ENCODE measurements at places on chromosomes 12 and 14. TPM values are rescaled to one million over a fixed set of nuclear protein-coding genes. Genes with fewer than 3 reads are reported as not detected.

DNA sequence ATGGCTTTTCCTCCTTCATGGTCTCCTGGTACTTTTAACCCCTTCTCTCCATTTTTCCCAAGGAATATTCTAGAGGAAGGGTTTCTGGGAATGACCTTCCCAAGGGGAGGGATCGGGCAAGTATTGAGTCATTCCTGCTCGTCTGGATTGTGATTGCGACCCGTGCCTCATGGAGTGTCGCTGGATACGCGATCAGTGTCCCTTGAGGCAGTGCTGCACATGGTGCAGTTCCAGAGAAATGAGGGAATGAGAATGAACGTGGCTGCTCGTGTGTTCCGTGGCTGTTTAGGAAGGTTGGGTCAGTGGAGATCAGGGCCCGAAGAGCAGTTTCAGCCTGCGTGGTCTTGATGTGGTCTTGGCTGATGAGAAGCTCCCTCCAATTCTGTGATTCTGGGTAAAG, 234.4 kb downstream of the CACNA1C start:
- no peak for DNase-seq

- DNase-seq: no peak
Observed at GRCh38 chr12:67539946-67540345, 108.6 kb upstream of the DYRK2 start.

GRCh38 chr14:50086321-50086711, 30.1 kb downstream of the VCPKMT start:
- no peak for DNase-seq

DNA sequence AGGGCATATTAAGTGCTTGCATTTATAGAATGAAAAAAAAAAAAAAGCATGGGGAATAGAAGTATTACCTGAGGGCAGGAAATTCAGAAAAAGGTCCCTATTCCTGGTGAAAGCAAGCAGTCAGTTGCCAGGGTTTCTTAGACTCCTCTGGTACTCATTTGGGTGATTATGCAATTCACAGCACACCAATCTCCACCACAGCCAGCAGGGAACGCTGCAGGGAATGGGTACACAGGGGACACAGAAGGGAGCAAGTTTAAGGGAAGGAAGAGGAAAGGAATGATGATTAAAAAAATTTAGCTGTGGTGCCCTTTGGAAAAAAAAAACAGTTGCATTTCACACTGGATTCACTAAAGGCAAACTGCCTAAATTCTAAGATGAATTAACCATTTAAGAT, 14.2 kb downstream of the BLTP3B start:
- DNase-seq: peak; percentile 9

DNA sequence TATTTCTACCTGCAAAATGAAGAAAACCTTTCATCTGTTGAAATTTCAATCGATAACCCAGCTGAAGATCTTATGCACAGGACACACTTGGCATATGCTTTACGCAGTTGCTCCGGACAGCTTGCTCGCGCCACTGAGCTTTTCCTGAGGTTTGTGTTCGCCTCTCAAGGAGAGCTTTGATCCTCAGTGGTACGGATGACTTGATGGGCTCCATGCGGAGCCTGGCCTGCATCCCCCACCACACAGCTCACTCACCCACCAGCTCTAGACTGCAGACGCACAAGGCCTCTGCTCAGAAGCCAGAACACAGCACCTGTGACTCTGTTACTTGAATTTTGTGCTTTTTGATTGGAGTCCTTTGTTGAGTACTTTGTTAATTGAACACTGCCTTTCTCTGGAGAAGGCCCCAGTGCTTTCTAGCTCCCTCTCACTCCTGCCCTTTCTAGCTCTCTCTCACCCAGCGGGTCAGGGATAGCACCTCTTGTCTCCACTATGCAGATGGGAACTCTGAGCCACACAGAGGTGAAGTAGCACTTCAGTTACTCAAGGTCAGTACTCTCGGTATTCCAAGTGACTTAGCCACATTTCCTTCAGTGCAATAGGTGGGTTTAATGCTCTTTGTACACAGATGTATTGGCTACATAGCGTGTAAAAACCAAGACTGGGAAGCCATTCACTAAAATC, 52.1 kb downstream of the TBC1D30 start:
- DNase-seq: no peak

GRCh38 chr14:53929871-53930715, 26.5 kb downstream of the BMP4 start:
- DNase-seq: peak; percentile 63

- DNase-seq: peak; percentile 18
Observed at GRCh38 chr14:32332415-32333316, 3.6 kb downstream of the AKAP6 start.

DNA sequence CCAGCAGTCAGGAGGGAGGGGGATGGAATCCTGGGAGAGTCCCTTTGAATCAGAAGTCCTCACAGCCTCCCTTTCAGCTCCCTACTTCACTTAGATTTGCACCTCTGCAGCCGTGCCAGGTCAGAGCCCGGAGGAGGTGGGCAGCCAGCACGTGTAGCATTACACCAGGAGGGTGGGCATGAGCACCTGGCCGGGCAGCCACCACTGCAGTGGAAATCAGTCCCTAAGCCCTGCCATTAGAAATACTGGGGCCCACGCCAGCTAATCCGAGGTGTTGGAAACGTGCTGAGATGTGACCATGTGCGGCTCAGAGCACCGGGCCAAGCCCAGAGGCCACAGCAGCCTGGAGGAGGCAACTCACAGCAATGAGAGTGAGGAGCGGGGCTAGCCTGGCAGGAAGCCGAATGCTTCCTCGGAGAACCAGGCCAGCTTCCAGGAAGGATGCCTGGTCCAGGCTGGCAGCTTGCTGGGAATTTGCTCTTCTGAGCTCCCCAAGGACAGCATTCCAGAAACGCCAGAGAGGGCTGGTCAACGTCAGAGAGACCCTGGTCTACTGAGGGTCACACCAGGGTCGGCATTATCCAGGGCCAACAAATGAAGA, 9.4 kb upstream of the CACNA2D4 start:
- no peak for DNase-seq

DNA sequence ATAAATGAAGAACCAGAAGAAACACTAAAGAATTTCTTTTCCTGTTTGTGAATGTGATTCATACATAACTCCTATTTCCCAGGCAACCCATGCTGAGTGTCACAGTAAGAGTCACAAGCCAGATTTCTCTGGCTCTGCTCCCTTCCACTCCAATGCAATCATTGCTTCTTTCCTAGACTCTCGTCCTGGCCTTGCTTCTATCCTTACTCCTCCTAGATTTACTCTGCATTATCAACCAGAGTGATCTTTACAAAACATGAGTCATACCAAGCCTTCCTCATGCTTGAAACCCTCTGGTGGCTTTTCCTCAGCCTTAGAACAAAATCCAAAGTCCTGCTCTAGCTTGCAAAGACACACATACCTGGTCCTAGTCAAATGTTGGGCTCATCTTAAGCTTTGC, 13.3 kb downstream of the IL22 start:
- no peak for DNase-seq

DNA sequence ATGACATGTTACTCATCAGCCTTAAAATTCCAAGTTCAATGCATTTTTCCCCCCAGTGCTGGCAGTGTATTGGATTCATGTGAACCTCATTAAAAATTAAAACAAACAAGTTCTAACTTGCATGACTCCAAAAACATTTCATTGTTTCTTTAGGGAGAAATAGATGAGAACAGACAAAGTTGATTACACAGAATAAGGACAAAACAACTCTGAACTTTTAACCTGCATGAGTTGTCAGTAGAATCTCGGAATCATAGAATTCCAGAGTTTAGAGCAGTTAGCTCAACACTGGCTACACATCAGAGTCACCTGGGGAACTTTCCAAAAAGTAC, 127.5 kb downstream of the TMX1 start:
- no peak for DNase-seq

GRCh38 chr14:100307766-100308426, 1.7 kb upstream of the SLC25A29 start:
- DNase-seq: no peak

DNA sequence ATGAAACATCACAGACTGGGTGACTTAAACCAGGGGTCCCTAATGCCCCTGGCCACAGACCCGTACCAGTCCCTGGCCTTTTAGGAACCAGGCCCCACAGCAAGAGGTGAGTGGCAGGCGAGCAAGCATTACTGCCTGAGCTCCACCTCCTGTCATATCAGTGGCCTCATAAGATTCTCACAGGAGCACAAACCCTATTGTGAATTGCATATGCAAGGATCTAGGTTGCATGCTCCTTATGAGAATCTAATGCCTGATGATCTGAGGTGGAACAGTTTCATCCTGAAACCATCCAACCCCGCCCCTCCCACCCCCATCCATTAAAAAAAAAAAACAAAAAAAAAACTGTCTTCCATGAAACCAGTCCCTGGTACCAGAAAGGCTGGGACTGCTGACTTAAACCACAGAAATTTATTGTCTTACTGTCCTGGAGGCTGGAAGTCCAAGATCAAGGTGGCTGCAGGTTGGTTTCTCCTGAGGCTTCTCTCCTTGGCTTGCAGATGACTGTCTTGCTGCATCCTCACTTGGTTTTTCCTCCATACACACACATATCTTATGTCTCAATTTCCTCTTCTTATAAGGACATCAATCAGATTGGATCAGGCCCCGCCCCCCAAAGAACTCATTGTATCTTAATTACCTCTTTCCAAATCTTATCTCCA, 235.9 kb downstream of the CHST11 start:
- no peak for DNase-seq

DNA sequence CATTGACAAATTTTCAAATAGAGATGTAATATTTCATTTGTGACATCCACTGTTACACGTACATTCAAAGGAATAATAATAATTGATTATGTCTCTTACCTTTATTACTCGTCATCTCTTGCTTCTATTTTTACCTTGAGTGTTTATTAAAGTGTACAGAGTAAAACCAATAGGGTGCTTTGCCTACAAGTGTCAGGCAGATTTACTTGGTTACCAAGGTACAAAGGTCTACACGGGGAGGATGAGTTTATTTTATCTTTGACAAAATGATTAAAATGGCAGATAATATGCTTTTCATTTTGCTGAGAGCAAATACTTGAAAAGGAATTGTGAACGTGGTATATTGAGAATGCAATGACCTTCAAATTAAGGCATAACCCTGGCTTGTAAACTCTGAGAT, 137.8 kb upstream of the SOX5 start:
- DNase-seq: no peak

DNA sequence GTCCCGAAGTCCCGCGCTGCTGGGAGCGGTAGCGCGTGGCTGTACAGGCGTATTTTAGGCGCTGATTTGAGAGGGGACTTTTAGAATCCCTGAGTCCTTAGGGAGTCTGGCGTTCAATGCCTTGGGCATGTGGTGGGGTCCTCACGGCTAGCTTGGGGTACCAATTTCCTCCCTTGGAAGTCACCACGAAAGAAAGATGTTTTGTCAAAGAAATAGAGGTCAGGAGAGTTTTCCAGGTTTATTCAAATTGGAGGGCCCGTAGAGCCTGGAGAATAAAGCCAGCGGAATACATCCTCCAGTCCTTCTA, 63.9 kb downstream of the KLHL28 start:
- DNase-seq: no peak

- DNase-seq: no peak
Observed at GRCh38 chr14:101709533-101709881, 52.0 kb upstream of the PPP2R5C start.

GRCh38 chr14:50260511-50260910, 29.1 kb upstream of the SOS2 start:
- DNase-seq: peak; percentile 43

GRCh38 chr12:79186506-79186905, 321.9 kb downstream of the SYT1 start:
- DNase-seq: no peak

DNA sequence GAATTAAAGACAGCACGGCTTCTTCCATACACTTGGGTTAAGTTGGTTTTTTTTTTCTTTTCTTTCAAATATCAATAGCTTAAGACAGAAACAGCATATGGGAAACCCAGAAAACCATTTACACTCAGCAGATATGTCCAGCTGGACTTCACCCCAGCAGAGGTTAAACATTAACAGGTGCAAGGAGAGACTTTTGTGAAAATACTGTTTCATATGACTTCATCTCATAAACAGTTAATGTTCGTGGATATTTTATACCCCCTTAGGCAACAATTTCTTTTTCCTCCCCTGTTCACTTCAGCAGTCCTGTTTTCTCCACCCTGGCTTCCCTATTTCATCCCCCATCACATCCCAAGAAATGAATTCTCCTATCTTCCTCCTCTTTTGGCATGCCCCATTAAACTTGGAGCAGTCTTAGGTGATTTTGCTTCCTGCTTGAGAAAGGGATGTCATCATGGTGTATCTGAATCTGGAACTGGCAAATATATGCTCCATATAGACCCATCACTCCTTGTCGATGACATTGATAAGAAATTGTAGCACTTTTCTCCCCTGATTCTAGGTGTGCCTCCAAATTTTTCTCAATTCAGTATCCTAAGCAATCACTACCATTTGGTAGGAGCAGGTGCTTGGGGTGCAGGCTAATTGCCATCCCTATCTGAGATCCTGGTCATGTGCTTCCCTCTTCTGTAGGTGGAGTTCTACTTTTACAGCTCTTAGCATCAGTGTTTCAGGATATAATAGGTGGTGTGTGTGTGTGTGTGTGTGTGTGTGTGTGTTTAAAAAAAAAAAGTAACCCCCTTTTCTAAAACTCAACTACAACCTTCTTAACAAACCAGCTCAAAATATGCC, 67.9 kb downstream of the BMP4 start:
- no peak for DNase-seq

DNA sequence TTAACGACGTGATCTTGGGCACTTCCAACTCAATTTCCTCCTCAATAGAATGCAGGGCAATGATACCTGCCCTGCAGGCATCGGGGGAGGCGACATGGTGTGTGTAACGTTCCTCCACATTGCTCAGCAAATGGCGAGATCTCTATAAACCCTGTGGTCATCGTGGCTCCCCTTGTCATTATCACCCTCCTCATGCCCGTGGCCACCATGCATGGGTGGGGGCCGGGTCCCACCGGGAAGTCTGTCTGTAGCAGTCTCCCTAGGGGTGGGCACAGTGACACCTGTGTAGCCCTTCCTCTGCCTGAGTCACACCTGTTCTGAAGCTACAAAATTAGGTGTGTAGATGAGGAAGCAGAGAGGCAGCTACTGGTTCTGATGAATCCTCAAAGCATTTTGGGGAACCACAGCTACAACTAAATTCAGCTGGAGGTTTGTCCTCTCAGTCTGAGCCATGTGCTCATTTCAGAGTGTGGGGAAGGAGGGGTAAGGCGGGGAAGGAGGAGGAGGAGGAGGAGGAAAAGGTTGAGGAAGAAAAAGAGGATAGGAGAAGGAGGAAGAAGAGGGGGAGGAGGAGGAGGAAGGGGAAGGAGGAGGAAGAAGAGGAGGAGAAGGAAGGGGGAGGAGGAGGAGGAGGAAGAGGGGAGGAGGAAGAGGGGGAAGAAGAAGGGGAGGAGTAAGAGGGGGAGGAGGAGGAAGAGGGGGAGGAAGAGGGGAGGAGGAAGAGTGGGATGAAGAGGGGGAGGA, 11.0 kb upstream of the CACNA2D4 start:
- DNase-seq: no peak

DNA sequence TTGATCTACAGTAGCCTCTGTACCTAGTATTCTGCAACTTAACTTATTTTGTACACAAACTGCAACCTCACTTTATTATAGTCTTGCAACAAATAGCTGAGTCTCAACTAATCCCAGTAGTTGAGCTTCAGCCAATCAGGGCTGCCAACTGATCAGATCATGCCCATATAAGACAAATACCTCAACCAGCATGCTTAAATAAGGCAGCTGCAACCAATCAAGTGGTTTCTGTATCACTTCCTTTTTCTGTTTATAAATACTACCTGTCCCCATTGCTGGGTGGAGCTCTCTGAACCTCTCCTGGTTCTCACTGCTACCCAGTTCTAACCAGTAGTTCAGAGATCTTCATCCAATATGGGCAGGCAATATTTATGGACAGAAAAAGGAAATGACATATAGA, 248.5 kb upstream of the FBXO33 start:
- DNase-seq: no peak

E2F7 gene
- total RNA-seq: 9.9 TPM

NEUROD4 gene
- total RNA-seq: not detected

DNAJC22 gene
- total RNA-seq: not detected

LIN7A gene
- not detected for total RNA-seq

SSPN gene
- not detected for total RNA-seq
